ENCODE measurements at places on chromosomes 4 and X.

DNA sequence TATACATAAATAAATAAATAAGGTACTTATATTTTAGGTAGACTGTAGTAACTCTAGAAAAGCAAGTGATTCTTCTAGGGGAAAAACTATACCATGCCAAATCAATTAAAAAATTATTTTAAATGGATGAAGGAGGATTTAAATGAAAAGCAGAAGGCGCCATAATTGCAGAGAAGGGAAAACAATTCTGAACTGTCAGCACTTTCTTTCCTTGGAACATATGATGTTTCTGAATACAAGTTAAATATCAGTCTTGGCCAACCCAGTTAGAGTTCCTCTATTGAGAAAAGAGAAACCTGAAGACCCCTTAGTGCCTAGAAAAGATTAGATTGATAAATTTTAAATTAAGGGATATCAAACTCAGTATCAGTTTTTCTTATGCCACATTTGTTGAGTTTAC is 75.8 kb downstream of the ADAM29 start:
- DNase-seq: no peak

DNA sequence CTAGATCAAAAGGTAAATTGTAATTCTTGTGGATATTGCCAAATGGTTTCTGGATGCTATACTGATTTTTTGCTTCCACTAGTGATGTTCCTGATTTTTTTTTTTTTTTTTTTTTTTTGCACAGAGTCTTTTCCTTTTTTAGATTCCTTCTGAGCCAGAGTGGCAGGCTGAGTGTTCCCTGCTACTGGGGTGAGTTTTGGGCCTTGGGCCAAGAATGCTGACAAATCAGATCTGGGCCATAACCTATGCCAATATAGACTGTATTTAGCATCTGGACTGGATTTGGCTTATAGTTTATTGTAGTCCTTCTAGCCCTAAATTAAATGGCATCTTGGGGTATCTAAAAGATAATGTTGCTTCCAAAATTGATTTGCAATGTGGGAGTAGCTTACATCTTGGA is 52.8 kb downstream of the REPS2 start:
- DNase-seq: no peak

DNA sequence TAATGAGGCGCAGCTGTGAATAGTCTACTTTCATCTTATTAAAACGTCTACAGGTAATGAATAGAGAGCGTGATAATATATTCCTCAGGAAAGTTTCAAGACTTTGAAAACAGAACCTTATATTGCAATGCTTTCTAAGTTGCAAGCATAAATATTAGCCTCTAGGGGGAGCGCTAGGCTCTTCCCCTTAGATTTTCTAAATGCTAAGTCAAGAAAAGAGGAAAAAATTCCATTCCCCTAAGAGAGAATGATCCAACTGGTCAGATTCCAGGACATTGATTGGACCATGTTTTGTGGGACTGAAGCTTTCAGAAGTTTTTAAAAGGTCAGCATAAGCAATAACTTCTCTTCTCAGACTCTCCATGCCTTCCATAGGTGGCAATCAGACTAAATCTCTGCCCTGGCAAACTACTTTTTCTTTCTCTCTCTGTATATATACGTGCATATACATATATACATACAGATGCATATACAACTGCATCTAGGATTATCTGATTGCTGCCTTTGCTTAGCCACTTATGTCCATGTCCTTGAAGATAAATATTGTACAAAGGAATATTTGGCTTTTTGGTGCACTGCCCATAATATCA is 492.9 kb downstream of the INPP4B start:
- DNase-seq: no peak

GRCh38 chrX:21972046-21972445 is 31.5 kb downstream of the SMS start:
- no peak for DNase-seq

GRCh38 chr4:8538076-8538702 is 42.0 kb upstream of the GPR78 start:
- DNase-seq: no peak

DNA sequence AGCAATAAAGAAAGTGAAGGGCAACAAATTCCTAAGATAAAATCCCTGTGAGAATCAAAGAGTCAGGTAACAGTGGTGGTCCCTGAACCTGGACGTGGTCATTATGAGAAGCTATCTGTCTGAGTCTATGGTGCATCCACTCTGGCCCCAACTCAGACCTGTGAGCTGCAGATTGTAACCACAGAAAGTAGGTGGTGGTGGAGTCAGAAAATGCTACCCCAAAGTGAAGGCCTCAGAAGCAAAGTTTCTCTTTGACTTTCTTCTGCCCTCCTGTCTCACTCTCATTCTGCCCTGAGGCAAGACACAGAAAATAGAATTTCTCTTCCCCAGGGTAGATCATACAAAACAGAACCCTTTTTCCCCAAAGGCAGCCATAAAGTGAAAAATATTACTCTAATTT is 84.1 kb upstream of the NEIL3 start:
- DNase-seq: no peak

DNA sequence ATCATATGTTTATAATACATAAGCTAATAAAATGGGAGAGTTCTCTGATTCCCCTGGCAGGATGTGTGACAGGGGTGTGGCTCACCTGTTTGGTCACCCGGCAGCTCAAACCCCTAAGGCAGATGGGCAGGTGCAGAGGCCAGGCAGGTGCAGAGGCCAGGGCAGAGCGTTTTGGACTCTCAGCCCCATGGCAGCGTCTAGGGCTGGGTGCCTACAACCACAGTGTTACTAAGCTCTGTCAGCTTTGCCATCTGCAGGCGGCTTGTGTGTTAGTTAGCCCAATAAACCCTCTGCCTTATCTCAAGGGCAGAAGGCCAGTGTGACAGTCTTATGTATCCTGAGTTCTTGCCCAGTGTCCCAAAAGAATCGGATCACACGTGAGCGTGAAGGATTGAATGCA is 54.0 kb upstream of the UGT2B15 start:
- no peak for DNase-seq

DNA sequence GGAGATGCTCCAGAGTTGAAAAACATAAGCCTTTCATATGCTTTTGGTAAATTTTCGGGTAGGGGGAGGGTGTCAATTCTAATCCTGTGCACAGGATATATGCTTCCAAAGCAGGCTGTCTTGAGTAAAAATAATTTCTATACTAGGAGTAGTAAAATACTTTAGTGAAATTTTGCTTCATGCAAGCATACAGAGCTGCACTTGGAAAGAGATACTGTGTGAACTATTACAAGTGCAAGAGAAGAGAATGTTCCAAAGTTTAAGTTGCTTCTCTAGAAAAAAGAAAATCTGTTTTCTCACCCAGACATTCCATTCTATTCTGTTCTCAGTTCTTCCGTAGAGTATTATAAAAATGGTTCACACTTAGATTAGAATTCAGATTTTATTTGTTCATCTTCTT is 324.6 kb upstream of the AADAT start:
- DNase-seq: no peak

GRCh38 chr4:82799006-82799881 is 648 bp upstream of the SCD5 start:
- DNase-seq: no peak

- no peak for DNase-seq
These were observed 171.6 kb downstream of the PCDH10 start for GRCh38 chr4:133320576-133321170.

- DNase-seq: no peak
These were observed 6.7 kb upstream of the MSX1 start for GRCh38 chr4:4852591-4853362.
